IPS DF 19.7 (cell line): ENCODE measurements at places on chromosomes 5 and 9.
A peak's percentile ranks its signal among the peaks of the same experiment; 100 is the strongest.

GRCh38 chr9:71806901-71807307 is 38.6 kb upstream of the CEMIP2 start:
- DNase-seq, result peak; percentile 68

DNA sequence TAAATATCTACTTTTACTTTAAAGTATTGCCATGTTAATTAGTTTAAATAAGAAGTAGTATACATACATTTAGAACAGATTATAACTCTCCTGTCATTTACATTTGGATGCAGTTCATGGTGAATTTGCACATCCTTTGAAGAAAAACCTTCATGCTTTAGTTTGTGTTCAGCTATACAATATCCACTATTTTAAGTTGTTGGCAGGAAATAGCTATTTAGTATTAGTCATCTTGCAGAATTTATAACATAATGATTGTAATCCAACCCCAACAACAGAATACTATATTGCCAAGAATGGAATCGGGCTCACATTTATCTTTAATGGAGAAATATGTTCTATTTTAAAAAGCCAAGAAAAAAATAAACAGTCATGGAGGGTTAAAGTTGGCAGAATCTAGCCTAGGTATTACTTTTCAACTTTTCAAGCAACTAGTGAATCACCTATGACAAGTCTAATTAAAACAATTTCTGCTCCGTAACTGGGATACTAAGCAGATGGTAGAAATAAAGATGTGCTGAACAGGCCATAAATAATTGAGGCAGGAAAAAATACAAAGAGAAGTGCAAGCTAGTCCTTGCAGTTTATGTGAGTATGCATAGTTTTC is 1170.6 kb upstream of the NUDT12 start:
- no peak for DNase-seq

- DNase-seq, result no peak
These were observed 105.8 kb downstream of the TTLL11 start for GRCh38 chr9:121987314-121987713.

- DNase-seq, result no peak
These were observed 28.7 kb downstream of the IPPK start for GRCh38 chr9:92641092-92641809.

DNA sequence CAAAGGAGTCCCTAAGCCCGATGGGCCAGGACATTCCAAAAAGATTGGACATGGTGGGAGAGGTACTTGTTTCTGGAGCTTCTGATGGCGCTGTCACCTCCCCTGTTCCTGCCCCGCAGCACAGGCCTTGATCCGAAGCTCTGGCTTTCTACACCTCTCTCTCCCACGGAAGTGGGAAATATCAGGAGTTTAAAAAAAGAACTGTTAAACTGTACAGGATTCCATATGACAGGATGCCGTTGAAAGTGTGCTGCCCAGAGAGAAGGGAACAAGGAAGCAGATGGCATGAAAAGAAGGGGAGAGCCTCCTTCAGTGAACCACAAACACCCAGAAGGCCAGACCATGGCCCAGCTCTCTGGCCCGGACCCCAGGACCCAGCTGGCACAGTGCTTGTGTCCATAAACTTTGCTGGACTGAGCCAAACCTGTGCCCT is 26.8 kb upstream of the SLC2A8 start:
- no peak for DNase-seq

DNA sequence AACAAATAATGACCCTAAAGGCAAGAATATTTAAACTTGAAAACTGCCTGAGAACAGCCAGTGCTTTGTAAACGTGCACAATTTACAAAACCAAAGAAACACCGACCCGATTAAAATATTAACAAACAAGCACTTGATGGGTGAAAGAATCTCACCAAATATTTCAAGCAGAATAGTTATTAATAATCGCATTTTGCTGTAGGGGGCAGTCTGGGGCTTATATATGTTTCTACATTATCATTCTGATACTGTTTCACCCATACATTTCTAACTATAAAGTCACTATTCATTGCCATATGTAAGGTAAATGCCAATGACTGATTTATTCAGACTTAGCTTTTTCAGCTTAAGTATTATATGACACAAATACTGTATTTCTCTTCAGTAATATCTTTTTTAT is 37.7 kb downstream of the UBAP2 start:
- no peak for DNase-seq

DNA sequence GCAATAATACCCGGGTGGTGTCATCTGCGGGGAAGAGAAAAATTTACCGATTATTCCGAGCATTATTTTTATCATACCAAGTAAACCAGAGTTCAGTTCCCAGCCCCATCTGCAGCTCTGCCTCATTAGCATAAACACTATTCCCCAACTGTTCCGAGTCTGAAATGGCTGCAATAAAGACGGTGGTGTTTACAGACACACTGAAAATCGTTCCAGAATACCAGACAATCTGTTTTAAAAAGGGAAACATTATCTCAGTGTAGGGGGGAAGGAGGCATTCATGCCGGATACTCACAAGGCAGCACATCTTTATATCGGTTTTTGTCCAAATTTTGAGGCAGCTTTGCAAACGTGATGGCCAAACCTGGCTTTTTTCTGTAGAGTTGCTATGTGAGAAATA is 70.3 kb upstream of the EPB41L4B start:
- DNase-seq, result no peak

- DNase-seq, result no peak
These were observed 33.1 kb downstream of the ZCCHC9 start for GRCh38 chr5:81334304-81335061.

DNA sequence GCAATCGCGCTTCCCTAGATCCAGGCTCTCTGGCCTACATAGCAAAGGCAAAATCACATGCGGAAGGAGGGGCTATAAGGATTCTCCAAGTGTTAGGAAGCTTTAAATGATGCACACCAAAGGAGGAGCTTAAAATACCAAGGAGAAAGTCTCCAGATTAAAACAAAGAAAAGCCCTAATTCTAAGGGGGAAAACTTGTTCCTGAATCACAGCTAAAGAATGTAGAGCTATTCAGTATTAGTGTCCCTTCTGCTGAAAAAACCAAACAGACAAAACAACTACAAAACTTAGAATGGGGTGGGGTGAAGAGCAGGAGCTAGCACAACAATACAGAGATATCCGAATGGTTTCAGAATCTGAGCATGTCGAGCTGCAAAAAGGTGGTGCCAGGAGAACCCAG is 213.7 kb downstream of the DCP2 start:
- no peak for DNase-seq

DNA sequence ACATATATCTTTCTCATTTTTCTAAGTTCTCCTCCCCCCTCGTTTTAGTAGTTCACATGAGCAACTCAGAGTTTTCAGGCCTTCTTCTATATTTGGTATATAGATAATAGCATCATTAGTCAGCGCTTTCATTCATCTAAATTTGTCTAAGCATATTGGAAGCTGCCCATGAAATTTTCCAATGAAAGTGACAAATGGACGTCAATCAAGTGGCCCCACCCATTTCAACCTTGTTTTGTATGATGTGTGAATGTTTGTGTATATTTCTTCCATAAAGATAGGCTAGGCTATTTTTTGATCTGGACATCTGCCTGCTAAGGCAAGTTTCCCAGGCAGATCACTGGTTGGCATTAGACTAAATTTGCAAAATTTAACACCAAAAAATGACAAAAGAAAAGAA is 104.0 kb upstream of the SSBP2 start:
- no peak for DNase-seq

GRCh38 chr9:27154908-27155307 is 45.9 kb downstream of the TEK start:
- no peak for DNase-seq

DNA sequence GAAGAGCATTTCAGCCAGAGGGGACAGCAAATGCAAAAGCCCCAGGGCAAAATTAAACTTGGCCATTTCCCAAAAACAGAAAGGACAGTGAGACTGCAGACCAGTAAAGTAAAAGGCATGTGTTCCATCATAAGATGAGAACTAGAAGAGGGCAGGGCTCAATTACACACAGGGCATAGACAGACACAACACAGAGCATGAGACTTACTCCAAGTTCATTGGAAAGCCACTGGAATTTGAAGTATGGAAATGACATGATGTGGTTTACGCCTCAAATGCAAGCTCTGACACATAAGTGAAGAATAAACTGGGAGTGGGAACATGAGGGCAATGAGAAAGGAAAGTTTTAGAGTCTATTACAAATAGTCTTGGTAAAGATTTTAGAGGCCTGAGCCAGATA is 446.6 kb upstream of the GRIA1 start:
- DNase-seq, result no peak

DNA sequence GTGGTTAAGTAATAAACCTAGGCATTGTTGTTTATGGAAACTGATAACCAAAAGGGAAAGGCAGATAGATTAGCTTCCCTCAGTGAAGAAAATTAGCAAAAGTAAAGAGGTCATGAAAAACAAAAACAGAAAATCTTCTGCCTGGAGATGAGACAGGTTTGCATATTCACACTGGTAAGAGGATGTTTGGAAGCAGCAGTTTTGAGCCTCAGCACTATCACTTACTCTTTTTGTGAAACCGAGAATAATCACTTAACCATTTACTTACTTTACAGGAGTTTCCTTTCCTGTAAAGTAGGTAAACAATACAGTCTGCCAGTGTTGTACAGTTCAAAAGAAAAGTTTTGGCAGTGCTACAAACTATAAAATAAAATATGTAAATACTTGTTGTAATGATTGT is 35.5 kb upstream of the EMB start:
- DNase-seq, result no peak

DNA sequence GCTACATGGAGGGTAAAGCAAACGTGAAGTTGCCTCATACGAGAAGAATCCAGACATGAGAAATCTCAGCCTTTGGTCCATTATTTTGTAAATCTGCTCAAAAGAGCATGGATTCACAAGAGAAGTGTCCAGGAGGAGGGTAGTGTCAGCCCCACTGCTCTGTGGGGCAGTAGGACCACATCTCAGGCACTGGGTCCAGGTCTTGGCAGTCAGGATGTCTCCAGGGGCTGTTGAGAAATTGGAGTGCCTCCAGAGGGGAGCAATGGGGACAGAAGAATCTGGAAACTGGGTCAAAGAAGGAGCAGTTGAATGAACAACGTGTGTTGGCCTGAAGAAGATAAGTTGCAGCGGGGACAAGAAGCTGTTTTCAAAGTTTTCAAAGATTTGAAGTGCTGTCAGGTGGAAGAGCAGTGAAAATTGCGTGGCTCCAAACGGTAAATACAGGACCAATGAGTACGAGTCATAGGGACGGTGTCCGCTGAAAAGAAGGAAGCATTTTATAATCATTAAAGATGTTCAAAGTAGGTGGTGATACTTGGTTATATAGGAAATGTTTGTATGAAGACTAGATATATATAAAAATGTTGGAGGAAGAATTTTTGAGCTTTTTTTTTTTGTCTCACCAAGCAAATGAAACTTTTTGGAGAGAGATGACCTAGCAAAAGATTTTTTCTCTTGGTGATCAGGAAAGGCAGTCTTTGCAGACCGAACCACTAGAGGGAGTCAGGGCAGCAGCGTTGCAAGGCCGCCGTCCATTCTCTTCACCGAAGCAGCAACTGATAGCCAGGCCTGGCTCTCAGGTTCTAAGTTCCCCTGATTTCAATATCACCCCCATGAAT is 57.1 kb upstream of the ZBED3 start:
- DNase-seq, result peak; percentile 15

GRCh38 chr5:9924614-9925013 is 294.5 kb upstream of the TAS2R1 start:
- DNase-seq, result no peak

DNA sequence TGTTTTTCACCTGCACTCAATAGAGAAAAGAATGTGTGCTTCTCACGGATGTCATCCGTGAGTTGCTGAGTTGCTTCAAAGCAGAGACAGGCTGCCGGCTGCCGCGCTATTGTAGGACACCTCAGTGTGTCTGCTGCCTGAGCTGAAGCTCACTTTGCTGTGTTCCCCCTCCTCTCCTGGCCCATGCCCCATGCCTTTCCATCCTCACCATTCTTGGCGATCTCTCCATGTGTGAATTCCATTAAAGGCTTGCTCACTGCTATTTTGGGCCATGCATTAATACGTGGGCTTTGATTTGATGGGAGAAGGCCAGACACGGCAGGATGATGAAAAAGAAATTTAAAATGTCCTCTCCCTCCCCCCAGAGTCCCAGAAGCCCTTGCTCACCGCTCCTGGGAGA is 14.5 kb downstream of the ADAM19 start:
- no peak for DNase-seq

- no peak for DNase-seq
These were observed at the start of gene PLAC8L1 for GRCh38 chr5:146105477-146105876. Gene PLAC8L1, minus strand, starts transcription at chr5:146105577. Its CDS starts 1,266 bp downstream, at chr5:146104311.

GRCh38 chr9:100287186-100287585 is 65.6 kb downstream of the TEX10 start:
- DNase-seq, result no peak

- DNase-seq, result no peak
These were observed 357.8 kb upstream of the RGMB start for GRCh38 chr5:98415663-98416062.

DNA sequence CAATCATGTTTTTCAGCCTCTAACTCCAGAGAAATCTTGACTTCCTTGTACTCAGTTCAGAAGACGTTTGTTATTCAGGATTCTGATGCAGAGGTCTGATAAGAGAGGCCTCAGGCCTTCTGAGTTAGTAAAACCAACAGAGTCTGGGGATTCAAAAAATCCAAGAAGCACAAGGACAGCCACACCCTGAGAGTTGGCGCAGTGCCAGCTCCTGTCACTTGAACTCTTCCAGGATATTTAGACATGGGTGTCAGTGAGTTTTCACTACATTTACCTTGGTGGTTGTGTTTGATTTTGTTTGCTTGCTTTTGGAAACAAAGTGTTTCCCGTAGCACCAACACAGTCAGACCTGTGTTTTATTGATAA is 41.6 kb upstream of the PDE8B start:
- DNase-seq, result no peak

- DNase-seq, result no peak
These were observed 20.8 kb upstream of the SNCAIP start for GRCh38 chr5:122291000-122291901.

DNA sequence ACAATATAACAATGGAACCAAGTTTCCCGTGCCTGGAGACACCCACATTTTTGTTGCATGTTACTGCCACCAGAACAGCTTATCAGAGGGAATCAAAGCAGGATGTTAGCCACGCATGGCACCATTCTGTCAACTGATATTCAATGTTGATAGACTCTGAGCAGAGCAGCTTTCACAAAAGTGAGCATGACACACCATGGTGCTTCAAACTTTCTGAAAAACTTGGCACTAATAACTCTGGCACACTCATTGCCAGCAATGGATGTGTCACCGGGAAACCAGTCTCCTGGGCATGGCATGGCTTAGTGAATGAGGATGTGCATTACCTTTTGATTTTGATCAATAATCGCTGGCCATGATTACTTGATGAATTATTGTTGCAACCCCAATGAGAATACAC is 19.7 kb downstream of the NIPSNAP3B start:
- no peak for DNase-seq

DNA sequence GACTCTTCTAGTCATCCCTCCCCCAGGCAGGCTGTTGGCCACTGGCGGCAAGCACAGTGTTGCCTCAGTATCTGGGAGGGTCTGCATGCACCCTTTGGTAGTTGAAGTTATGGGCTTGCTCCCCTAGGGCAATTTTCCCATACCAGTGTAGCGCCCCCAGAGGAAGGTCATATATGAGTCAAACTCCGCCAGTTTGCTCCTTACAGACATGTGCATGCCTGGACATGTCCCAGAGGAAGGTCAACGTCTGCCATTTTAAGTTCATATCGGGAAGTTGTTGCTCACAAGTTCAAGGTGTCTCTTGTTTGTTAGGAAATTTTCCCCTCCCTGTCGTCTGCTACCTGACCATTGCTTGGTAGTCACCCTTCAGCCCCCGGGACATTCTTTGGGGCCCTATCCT is 51.3 kb upstream of the MROH2B start:
- DNase-seq, result no peak
